Neural crest cell (in vitro differentiated cells): ENCODE measurements at places on chromosomes 7 and 10. TPM values are rescaled to one million over a fixed set of nuclear protein-coding genes. Genes with fewer than 3 reads are reported as not detected.

GRCh38 chr7:46205478-46205877, 284.4 kb upstream of the IGFBP3 start:
- H3K36me3 ChIP-seq: no peaks in the 10 kb centered on the region
- H3K27ac ChIP-seq: no peak overlapping the region
- H3K4me1 ChIP-seq: peaks cover 10% of the 10 kb centered on the region
- no peaks in the 10 kb centered on the region for H3K27me3 ChIP-seq

Gene SLC18A3
- 16.7 and 17.9 TPM in 2 replicates for total RNA-seq

DNA sequence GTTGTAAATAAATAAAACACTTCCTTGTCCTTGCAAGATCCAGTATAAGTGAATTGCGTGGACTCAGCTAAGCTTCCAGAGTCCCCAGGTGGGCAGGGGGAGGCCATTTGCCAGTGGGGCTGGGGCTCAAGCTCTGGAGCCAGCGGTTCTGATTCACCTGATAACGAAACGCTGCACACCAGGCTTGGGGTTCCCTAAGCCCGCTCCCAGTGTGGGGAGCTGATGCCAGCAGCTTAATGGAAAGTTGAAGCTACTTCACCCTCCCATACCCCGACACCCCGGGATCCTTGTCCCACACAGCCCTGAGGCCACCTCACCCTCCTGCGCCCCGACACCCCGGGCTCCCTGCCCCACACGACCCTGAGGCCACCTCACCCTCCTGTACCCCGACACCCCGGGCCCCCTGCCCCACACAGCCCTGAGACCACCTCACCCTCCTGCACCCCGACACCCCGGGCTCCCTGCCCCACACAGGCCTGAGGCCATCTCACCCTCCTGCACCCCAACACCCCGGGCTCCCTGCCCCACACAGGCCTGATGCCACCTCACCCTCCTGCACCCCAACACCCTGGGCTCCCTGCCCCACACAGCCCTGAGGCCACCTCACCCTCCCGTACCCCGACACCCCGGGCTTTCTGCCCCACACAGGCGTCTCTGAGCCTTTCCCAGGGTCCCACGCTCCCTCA, 30.8 kb downstream of the FKBP6 start:
- H3K27ac ChIP-seq: no peak overlapping the region
- peaks cover 20% of the 10 kb centered on the region for H3K4me1 ChIP-seq
- H3K36me3 ChIP-seq: no peaks in the 10 kb centered on the region
- no peaks in the 10 kb centered on the region for H3K27me3 ChIP-seq
- no peak for DNase-seq
- H3K4me3 ChIP-seq: no peak overlapping the region

DNA sequence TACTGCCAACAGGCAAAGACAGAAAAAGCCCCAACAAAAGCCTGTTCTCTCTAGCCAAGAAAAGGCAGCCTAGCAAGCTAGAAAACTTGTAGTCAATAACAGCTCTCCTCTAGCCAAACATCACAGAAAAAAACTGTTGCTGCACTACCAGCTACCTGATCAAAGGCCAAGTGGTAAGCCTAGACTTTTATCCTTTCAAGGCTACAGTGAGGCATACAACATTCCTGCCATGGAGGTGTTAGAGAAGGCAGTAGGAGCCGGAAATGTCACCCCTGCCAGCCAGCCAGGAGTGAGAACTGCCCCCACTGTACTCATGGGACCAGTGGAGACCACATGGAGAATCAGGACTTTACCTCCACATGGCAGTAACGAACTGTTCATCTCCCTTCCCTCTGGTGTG, 31.2 kb downstream of the CCDC126 start:
- no peak overlapping the region for H3K27ac ChIP-seq
- peaks cover 5% of the 10 kb centered on the region for H3K36me3 ChIP-seq
- no peaks in the 10 kb centered on the region for H3K27me3 ChIP-seq
- no peak overlapping the region for H3K4me3 ChIP-seq
- no peaks in the 10 kb centered on the region for H3K4me1 ChIP-seq

DNA sequence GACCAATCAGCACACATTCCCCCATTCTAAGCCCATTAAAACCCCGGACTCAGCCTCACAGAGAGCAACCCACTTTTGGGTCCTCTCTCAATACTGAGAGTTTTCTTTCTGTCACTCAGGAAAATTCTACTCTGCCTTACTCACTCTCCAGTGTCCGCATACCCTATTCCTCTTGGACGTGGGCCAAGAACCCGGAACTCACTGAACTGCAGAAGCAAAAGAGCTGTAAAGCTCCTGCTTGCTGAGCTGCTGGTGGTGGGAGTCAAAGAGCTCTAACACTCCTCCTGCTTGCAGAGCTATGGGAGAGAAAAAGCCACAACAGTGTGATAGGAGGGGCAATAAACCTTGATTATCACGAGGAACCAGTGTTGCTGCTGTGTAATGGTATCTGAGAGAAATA, 386.9 kb downstream of the POM121L12 start:
- H3K27ac ChIP-seq: no peak overlapping the region
- no peaks in the 10 kb centered on the region for H3K27me3 ChIP-seq
- H3K4me1 ChIP-seq: peaks cover 3% of the 10 kb centered on the region
- no peaks in the 10 kb centered on the region for H3K36me3 ChIP-seq
- no peak for DNase-seq
- H3K4me3 ChIP-seq: no peak overlapping the region

DNA sequence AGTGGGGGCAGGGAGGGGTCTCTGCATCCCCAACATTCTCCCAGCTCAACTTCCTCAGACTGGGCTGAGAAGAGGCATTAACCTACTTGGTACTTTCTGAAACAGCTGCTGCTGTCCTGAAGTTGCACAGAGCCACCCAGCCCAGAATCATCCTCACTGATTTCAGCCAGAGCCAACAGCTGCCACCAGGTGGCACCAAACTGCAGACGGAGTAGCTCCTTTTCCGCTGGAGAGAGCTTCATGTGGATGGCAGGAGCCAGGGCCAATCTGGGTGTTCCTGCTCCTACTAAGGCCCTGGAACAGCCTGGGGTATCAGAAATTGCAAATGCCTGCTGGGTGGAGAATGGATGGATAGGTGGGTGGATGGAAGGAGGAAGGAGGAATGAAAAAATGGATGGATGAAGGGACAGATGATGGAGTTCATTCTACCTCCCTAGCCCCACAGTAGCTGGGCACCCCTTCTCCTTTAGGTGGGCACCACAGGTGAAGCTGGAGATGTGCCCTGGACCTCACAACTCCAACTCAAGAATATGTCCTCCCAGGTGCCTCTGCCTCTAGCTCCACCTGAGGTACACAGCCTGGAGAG, 11.8 kb upstream of the DRGX start:
- no peaks in the 10 kb centered on the region for H3K4me1 ChIP-seq
- peak; percentile 88 for DNase-seq
- H3K36me3 ChIP-seq: no peaks in the 10 kb centered on the region
- H3K4me3 ChIP-seq: no peak overlapping the region
- H3K27me3 ChIP-seq: peaks cover 86% of the 10 kb centered on the region

DNA sequence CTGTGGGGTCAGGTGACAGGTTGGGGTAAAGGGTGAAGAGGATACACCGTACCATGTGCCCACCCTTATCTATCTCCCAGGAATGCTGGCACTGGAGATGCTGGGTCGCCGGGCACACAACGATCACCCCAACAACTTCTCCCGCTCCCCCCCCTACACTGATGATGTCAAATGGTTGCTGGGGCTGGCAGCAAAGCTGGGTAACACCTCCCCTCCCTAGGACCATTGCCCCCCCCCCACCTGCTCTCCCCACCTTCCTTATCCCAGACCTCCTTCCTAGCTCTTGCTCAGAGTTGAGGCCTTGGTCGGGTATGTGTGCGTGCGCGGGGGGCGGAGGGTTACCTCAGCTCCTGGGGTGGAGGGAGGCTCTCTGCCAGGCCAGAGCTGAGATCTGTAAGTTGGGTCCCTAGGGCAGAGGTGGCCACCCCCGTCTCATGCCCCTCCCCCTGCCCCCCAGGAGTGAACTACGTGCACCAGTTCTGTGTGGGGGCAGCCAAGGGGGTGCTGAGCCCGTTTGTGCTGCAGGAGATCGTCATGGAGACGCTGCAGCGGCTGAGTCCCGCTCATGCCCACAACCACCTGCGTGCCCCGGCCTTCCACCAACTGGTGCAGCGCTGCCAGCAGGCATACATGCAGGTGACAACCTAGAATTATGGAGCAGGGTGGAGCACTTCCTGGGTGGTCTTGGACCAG, 10.7 kb downstream of the NDST2 start:
- peaks cover 5% of the 10 kb centered on the region for H3K36me3 ChIP-seq
- H3K4me3 ChIP-seq: no peak overlapping the region

DNA sequence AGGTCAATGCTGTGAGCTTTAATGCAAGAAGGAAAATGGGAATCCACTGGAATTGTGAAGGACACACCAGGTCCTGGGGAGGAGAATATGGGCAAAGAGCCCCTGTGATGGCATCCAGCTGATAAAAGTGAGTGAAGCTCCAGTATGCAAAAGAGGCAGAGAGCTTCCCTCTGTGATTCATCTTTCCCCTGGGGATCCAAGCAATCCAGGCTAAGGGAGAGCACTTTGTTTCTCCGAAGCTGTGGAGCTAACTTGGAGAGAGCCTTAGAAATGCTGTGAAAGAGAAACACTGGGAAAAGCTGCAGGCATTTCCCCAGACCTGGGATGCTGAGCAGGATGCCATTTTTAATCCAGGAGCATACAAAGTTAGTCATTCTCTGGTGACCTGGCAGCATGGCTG, 489.5 kb downstream of the SH2D4B start:
- no peak overlapping the region for H3K27ac ChIP-seq
- H3K4me1 ChIP-seq: no peaks in the 10 kb centered on the region
- H3K4me3 ChIP-seq: no peak overlapping the region
- H3K27me3 ChIP-seq: no peaks in the 10 kb centered on the region

GRCh38 chr7:159213253-159213652, 68.6 kb upstream of the VIPR2 start:
- peaks cover 5% of the 10 kb centered on the region for H3K4me1 ChIP-seq
- no peak overlapping the region for H3K4me3 ChIP-seq
- H3K27me3 ChIP-seq: peaks cover 64% of the 10 kb centered on the region
- DNase-seq: no peak

- H3K27ac ChIP-seq: no peak overlapping the region
- H3K36me3 ChIP-seq: no peaks in the 10 kb centered on the region
- no peak overlapping the region for H3K4me3 ChIP-seq
Observed at GRCh38 chr10:8380833-8381496, 326.5 kb downstream of the GATA3 start.

Gene NUDT13
- 3.4 and 4.6 TPM in 2 replicates for total RNA-seq

DNA sequence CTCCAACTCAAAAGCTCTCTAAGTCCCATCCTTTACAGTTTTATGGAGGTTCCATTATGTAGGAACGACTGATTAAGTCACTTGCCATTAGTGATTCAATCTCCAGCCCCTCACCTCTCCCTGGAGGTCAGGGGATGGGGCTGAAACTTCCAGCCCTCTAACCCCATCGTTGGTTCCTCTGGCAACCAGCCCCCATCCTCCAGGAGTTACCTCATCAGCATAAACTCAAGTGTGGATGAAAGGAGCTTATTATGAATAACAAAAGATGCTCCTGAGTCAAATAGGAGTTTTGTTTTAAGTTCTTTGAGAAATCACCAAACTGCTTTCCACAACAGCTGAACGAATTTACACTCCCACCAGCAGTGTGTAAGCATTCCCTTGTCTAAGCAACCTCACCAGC, 494.3 kb upstream of the AUTS2 start:
- H3K4me1 ChIP-seq: peaks cover 12% of the 10 kb centered on the region
- H3K4me3 ChIP-seq: no peak overlapping the region
- H3K27me3 ChIP-seq: no peaks in the 10 kb centered on the region
- DNase-seq: no peak
- no peak overlapping the region for H3K27ac ChIP-seq

DNA sequence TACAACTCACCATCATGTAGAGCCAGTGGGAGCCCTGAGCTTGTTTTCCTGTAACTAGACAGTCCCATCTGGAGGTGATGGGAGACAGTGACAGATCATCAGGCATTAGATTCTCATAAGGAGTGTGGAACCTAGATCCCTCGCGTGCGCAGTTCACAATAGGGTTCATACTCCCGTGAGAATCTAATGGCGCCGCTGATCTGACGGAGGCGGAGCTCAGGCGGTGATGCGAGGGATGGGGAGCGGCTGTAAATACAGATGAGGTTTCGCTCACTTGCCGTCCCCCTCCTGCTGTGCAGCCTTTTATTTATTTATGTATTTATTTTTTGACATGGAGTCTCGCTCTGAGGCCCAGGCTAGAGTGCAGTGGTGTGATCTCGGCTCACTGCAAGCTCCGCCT, 139.3 kb downstream of the CAMK1D start:
- H3K4me1 ChIP-seq: no peaks in the 10 kb centered on the region
- H3K4me3 ChIP-seq: no peak overlapping the region
- H3K36me3 ChIP-seq: no peaks in the 10 kb centered on the region
- no peak overlapping the region for H3K27ac ChIP-seq
- no peak for DNase-seq
